ENCODE measurements at places on chromosomes 11 and 22.

DNA sequence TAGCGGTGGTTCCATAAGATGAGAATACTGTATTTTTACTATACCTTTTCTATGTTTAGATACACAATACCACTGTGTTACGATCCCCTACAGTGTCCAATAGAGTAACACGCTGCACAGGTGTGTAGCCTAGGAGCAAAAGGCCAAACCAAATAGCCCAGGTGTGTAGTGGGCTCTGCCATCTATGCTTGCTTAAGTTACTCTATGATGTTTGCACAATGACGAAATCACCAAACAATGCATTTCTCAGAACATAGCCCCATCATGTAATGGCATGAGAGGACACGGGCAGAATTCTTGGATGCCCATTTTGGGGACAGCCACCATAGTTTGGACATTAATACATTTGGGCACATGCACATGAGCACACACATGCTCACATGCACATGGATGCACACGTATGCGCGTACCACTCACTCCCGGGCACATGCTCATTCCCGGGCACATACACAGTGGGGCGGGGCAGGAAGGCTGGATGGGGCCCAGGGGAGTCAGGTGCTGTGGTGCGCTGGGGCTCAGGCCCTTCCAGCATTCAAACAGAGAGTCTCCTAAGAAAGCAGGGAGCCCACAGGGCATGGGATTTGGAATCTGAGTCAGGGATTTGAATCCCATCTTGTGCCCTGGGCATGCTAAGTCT, 51.1 kb downstream of the RTN4R start:
- DNase-seq = no peak

- no peak for DNase-seq
Observed at GRCh38 chr11:61121917-61122316, 19.6 kb downstream of the CD5 start.

DNA sequence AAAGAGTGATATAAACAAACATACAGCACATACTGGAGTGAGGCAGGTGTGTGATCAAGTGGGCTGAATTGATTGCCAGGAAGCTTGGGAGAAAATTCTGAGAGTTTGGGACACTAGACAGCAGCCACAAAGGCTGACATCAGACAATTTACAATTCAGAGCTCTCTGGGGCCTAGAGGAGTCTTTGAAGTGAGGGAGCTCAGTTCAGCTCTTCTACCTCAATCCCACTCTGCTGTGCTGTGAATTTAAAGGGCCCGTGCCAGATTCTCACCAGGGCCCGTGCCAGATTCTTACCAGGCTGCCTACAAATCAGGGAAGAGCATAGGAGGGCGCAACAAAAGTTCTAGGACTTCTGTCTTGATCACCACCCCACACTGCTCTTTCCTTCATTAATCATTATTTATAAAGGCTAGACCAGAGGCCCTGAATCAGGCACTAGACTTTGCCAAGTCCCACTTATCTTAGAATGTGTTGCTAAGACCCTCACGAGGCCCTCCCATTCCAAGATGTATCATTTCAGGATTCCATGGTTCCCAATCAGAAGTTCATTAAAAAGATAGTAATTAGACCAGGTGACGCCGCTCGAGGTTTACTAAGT, 112.4 kb downstream of the KIRREL3 start:
- DNase-seq = no peak

GRCh38 chr11:32829157-32829679, 509 bp upstream of the PRRG4 start:
- no peak for DNase-seq

- DNase-seq = no peak
Observed at GRCh38 chr11:76033699-76034098, 172.6 kb downstream of the WNT11 start.

GRCh38 chr11:8717876-8718753, 35.5 kb downstream of the RPL27A start:
- no peak for DNase-seq

- DNase-seq = no peak
Observed at GRCh38 chr11:7320306-7320705, 68.6 kb downstream of the SYT9 start.

DNA sequence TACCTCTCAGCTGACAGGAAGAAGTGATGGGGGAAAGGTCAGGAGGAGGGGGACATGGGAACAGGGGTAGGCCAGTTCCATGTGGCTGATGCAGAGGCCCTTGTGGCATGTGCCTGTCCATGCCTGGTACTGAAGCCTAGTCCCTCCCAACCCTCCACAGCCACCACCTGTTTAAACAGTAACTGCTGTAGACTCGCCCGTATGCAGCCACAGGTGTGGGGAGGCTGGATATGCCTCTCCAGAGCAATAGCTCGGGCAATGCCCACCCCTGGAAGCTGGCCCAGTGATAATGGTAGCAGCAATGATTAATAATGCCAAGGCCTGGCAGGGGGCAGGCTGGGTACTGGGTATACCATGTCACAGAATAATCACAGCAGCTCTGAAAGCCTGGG, 2.3 kb downstream of the SMTN start:
- DNase-seq = no peak

DNA sequence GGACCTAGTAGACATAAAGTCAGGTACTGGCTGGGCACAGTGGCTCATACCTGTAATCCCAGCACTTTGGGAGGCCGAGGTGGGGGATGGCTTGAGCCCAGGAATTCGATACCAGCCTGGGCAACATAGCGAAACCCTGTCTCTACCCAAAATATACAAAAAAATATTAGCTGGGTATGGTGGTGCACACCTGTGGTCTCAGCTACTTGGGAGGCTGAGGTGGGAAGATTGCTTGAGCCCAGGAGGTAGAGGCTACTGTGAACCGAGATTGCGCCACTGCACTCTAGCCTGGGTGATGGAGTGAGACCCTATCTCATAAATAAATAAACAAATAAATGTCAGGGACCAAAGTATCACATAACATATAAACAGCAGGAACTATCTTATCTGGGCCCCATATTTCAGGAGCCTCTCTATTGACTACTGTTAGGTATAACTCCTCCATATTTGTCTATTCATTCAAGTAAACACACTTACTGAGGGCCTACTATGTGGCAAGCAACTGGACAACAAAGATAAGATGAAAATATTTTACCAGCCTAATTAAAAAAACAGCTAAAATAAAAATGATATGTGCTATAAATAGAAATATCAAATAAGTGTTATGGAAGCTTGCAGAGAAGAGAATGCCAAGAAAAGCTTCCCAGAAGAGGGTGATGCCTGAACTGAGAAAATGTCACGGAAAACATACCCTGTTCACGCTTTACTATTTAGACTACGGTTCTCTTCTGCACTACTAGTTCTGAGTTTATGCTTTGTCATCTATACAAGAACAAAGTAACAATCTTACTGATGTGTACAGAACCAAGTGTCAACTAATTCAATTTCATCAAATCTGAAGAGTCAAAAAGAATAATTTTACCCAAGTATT, 2.0 kb downstream of the NUP98 start:
- no peak for DNase-seq

DNA sequence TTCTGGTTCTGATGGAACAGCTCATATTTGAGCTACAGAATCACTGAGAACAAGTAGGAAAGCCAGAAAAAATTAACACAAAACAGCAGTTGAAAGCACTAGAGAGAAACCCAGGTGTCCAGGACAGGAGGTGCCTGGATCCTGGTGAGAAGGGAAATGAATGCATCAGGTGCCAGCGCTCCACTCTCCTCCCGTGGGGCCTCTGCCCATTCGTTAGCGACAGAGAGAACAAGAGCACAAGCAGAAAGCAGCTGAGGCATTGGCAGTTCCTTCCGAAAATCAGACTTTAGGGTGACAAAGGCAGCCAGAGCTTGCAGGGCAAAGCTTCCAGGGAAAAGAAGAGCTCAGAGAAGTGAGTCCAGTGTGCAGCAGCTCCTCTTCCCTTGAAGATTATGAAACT, 20.0 kb upstream of the KRTAP5-7 start:
- no peak for DNase-seq

DNA sequence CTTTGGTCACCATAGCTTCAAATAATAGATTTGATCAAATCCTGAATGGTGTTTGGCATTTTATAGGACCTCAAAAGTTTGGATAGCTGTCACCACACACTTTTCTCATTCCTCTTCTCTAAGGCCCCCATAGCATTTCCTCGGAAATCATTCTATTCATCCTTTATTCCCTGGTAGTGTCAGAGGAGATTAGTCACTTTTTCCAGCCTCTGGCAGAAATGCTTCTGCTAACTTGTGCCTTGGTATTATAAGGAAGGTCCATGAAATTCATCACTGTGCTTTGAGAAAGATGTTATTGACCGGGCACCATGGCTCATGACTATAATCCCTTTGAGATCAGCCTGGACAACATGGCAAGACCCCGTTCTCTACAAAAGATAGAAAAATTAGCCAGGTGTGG, 19.7 kb upstream of the NUP160 start:
- DNase-seq = no peak

DNA sequence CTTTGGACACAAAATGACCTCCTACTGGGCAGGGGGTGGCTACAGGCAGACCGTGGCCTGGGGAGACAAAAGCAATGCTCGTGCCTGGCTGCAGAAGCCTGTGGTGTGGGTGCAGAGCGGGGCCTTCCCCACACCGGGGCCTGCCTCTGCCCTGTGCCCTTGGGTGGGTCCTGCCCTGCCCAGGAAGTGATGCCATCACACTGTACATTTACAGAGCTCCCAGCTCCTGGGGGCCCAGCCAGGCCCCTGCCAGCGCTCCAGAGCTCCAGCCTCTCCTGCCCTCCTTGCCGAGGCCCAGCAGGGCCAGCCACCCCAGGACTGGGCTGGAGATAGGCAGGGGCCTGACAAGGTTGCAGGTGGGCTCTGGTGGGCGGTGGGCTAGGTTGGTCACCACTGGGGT, 40.1 kb downstream of the MUC5B start:
- no peak for DNase-seq

DNA sequence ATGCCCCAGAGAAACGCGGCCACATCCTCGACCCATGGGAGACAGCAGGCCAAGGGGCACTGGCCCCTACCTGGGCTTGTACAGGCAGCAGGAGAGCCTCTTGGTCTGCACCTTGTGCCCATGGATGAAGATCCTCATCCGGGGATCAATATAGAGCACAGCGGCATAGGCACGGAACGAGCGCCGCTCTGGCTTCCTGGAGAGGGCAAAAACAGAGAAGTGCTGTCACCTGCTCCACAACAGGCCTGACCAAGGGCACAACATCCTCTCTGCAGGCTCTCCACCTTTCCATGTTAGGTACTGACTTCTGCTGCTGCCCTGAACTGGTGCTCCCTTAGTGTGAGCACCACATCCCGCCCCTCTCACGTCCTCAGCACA, 27.2 kb downstream of the MORC2 start:
- no peak for DNase-seq

All from GDM1 (cell line).